NCI-H2029 treated with DMSO at 0.1 percent for 48 hours (cell line): ENCODE measurements at places on chromosomes 5 and 9.

GRCh38 chr5:132704875-132705274 lies 31.1 kb downstream of the IL4 start:
- DNase-seq, result no peak

GRCh38 chr5:114377946-114378345 lies 16.1 kb downstream of the KCNN2 start:
- no peak for DNase-seq

DNA sequence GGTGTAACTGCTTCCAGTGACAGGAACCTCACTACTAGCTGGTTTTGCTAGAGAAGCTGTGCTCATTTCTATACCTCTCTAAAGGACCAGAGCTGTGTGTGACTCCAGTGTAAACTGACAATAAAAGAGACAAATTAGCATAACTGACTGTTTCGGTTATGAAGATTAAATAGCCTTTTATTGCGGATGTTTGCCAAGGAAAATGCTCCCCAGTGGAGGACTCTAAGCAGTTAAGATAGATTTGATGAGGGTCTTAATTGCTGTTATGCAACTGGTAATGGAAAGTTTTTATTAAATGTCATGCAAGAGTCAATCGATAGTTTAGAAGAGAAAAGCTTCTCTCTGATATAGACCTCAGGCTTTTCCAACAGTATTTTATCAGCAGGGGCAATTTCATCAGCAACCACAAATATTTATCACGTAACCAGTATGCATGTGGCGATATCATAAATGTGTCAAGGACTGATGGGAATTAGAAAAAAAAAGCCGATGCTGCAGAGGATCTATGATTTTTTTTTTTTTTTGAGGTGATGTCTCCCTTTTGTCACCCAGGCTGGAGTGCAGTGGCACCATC lies 275.2 kb upstream of the DMAC1 start:
- DNase-seq, result no peak

- DNase-seq, result no peak
These were observed 110.5 kb downstream of the EPB41L4A start for GRCh38 chr5:112308608-112309007.

DNA sequence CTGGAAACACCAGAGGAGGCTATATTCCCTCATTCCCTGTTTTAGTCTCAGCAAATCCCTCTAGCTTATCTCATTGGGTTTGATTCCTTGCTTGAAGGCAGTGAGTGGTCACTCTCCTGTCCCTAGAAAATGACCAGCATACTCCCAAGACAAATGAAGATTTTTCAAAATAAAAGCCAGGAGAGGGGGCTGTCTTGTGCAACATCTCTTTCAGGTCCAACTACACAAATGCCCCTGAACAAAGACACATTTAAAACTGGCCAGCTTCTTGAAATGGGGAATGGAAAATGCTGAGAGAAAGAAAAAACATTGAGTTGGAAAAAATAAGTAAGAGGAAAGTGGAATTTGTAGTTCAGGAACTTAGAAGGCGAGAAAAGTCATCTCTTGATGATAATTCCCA lies 49.3 kb upstream of the FAM169A start:
- no peak for DNase-seq

DNA sequence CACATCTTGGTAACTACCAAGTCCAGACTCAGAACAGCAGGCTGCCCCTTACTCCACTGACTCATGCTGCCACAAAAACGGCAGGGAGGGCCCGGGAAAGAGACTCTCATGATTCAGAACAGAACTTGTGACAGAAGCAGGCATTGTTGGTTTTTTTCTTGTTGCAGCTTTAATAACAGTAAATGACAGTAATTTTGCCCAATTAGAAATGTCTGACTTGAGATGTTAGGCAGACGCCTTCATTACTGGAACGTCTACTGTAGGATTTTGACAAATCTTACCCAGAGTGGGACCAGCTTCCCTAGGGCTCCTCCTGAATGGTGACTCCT lies 77.9 kb downstream of the SEMA5A start:
- no peak for DNase-seq
